Natural killer cell (primary cell): ENCODE measurements at places on chromosomes 1 and 21. TPM values are rescaled to one million over a fixed set of nuclear protein-coding genes. Genes with fewer than 3 reads are reported as not detected.

DNA sequence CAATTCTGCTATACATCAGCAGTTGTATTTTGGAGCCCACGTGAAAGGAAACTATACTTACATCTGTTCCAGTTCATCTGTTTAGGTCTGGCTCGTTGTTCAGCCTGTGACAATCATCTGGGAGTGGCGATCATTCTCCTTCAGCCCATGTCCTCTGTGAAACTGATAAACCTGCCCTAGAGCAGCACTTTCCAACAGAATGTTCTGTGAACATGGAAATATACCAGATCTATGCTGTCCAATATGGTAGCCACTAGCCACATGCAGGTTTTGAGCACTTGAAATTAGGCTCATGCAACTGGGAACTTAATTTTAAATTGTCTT, 24.5 kb upstream of the COQ8A start:
- H3K4me3 ChIP-seq: no peak overlapping the region
- no peaks in the 10 kb centered on the region for H3K4me1 ChIP-seq
- DNase-seq: no peak

GRCh38 chr21:15079269-15079668, 14.5 kb upstream of the NRIP1 start:
- H3K27ac ChIP-seq: no peak overlapping the region
- H3K4me1 ChIP-seq: no peaks in the 10 kb centered on the region
- DNase-seq: no peak
- H3K27me3 ChIP-seq: no peaks in the 10 kb centered on the region
- no peaks in the 10 kb centered on the region for H3K36me3 ChIP-seq

DNA sequence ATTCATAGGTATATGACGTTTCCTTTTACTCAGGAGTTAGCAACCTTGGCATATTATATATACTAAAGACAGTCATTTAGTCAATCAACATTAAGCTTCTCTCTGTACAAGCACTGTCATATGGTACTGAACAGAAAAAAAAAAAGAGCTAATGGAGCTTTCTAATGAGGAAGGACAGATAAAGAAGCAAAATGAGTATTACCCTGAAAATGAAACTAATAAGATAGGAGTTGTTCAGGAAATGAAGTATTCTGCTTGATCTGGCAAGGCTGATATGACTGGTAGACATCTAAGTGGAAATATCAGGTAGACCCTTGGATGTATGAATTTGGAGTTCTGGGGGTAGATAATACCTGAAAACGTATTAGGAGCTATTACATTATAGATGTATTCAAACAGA, 4.3 kb upstream of the IKBKE start:
- no peaks in the 10 kb centered on the region for H3K27me3 ChIP-seq
- no peaks in the 10 kb centered on the region for H3K36me3 ChIP-seq
- no peak overlapping the region for H3K4me3 ChIP-seq
- H3K27ac ChIP-seq: no peak overlapping the region
- H3K4me1 ChIP-seq: peaks cover 37% of the 10 kb centered on the region

DNA sequence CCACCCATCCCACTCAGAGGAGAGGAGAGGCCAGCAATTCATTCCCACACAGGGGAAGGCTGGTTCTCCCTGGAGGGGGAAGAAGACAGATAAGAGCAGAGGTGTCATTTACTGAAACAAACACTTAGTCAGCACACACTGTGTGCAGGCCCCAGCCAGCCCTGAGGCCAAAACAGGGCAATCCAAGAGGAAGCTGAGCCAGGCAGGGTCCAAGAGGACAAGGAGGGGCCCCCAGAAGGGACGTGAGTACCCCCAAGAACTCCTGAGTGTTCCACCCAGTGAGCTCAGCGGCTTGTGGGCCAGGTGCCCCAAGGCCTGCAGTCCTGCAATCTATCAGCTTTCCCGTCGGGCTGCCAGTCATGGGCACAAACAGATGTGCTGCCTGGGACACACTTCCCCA, 15.8 kb downstream of the ADGRB2 start:
- no peaks in the 10 kb centered on the region for H3K36me3 ChIP-seq
- H3K4me1 ChIP-seq: peaks cover 85% of the 10 kb centered on the region
- no peak overlapping the region for H3K4me3 ChIP-seq
- H3K27me3 ChIP-seq: no peaks in the 10 kb centered on the region
- no peak for DNase-seq

- DNase-seq: no peak
- peaks cover 15% of the 10 kb centered on the region for H3K4me1 ChIP-seq
- H3K4me3 ChIP-seq: no peak overlapping the region
- H3K27me3 ChIP-seq: peaks cover 16% of the 10 kb centered on the region
- no peaks in the 10 kb centered on the region for H3K36me3 ChIP-seq
These were observed 23.0 kb downstream of the KIAA2013 start for GRCh38 chr1:11903210-11903609.

GRCh38 chr1:232184561-232185530, 445.1 kb downstream of the SIPA1L2 start:
- H3K4me3 ChIP-seq: no peak overlapping the region
- no peaks in the 10 kb centered on the region for H3K27me3 ChIP-seq
- no peaks in the 10 kb centered on the region for H3K4me1 ChIP-seq
- no peaks in the 10 kb centered on the region for H3K36me3 ChIP-seq
- H3K27ac ChIP-seq: no peak overlapping the region
- no peak for DNase-seq

DNA sequence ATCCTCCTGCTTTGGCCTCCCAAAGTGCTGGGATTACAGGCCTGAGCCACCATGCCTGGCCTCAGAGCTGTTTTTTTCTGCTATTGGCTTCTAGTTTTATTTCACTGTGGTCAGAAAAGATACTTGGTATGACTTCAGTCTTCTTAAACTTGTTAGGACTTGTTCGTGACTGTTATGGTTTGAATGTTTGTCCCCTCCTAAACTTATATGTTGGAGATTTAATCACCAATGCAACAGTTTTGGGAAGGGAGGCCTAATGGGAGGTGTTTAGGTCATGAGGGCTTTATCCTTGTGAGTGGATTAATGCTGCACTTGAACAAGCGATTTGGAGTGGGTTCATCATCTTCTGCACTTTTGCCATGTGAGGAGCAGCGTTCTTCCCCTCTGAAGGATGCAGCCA, 24.5 kb upstream of the SOD1 start:
- H3K27ac ChIP-seq: no peak overlapping the region
- no peak overlapping the region for H3K4me3 ChIP-seq
- DNase-seq: no peak
- no peaks in the 10 kb centered on the region for H3K36me3 ChIP-seq
- no peaks in the 10 kb centered on the region for H3K4me1 ChIP-seq

GRCh38 chr1:54795356-54795665, 5.8 kb downstream of the TTC22 start:
- DNase-seq: no peak
- H3K27me3 ChIP-seq: no peaks in the 10 kb centered on the region
- no peak overlapping the region for H3K27ac ChIP-seq

The EEIG2 gene
- 23.9 TPM for total RNA-seq

- no peaks in the 10 kb centered on the region for H3K27me3 ChIP-seq
- no peaks in the 10 kb centered on the region for H3K4me1 ChIP-seq
- no peaks in the 10 kb centered on the region for H3K36me3 ChIP-seq
- no peak for DNase-seq
These were observed 64.2 kb downstream of the PLXNA2 start for GRCh38 chr1:208179961-208180409.

GRCh38 chr1:247646867-247647266, 32.7 kb downstream of the OR13G1 start:
- no peaks in the 10 kb centered on the region for H3K27me3 ChIP-seq
- H3K36me3 ChIP-seq: no peaks in the 10 kb centered on the region
- DNase-seq: no peak
- H3K4me3 ChIP-seq: no peak overlapping the region
- H3K27ac ChIP-seq: no peak overlapping the region

The AMY1A gene
- not detected for total RNA-seq

DNA sequence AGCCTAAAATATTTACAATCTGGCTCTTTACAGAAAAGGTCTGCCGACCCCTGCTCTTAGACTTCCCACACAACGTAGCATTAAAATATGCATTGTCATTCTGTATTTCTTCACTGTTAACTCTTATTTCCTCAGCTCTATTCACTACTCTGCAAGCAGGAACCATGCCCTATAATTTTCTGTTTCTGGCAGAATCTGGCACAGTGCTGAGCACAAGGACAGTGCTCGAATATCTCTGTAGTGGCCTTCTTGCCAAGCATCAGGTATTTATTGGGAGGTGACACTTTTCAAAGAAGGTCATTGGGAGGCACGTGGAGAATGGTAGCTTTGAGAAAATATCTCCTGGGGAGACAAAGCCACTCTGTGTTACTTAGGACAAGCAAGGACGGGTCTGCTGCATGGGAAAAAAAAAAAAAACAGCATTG, 77.9 kb downstream of the PSMG1 start:
- H3K4me1 ChIP-seq: peaks cover 6% of the 10 kb centered on the region
- H3K27me3 ChIP-seq: no peaks in the 10 kb centered on the region
- H3K27ac ChIP-seq: no peak overlapping the region
- no peaks in the 10 kb centered on the region for H3K36me3 ChIP-seq

DNA sequence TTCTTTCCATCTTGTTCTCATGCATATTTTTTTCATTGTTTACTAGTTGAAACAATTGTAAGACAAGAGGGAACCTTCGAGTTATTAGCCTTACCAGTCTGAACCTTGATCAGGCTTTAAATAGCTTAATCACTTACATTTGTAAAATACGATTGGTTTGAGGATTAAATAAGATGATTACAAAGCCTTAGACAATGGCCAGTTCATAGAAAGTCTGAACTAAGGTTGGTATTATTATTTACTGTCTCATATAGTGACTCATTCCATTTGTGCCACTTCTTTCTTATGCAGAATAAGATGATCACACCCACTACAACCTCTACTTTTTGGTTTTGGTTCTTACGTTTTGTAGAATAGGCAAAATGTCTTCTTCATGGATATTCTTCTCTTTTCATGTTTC, 94.1 kb downstream of the RPE65 start:
- no peak overlapping the region for H3K4me3 ChIP-seq
- no peak overlapping the region for H3K27ac ChIP-seq
- H3K36me3 ChIP-seq: no peaks in the 10 kb centered on the region
- no peak for DNase-seq
- H3K4me1 ChIP-seq: no peaks in the 10 kb centered on the region
- H3K27me3 ChIP-seq: no peaks in the 10 kb centered on the region

DNA sequence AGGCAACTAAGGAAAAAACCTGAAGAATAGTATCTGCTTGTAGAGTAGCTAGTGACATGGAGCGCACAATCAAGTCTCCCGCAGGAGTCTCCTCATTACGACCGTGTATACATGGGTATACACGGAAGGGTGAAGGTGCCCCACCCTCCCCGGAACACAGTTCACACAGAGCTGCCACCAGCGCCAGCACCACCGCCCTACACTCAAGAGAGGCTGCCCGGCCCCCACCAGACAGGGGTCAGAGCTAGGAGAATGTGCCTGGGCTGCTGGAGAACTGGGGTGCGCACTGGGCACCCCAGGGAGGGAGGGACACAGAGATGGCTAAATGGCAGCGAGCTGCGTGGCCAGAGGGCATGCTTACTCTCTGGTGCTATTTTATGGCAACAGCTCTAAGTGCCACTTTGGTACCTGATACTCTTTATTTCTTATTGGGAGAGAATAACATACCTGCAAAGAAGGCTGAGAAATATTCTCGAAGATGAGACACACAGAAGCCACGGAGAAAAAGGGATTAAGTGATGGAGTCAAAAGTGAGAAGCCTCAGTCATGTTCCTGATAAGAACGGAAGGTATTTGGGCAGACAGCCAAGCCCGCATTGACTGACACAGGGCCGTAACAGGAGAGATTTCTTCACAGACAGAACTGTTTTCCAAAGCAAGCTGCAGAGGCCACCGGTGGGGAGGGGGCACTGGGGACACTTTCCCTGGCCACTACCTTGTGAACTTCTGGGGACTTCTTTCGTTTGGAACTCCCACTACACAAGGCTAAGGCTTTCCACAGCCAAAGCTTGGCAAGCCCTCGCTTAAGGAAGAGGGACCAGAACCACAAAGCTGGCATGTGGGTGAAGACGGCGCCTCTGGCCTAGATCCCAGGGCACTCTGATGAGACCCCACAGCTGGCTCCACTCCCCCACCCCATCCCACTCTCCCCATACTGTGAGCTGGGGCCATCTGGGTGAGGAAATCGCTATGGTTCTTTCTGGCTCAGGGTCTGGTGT, 108.0 kb downstream of the PGBD5 start:
- no peak overlapping the region for H3K4me3 ChIP-seq
- no peaks in the 10 kb centered on the region for H3K27me3 ChIP-seq
- no peaks in the 10 kb centered on the region for H3K4me1 ChIP-seq
- H3K27ac ChIP-seq: no peak overlapping the region
- no peaks in the 10 kb centered on the region for H3K36me3 ChIP-seq

The VHLL gene
- total RNA-seq: 0.42 TPM

GRCh38 chr1:230112131-230112701, 45.2 kb downstream of the GALNT2 start:
- H3K36me3 ChIP-seq: peaks cover 3% of the 10 kb centered on the region
- no peaks in the 10 kb centered on the region for H3K27me3 ChIP-seq
- no peak overlapping the region for H3K27ac ChIP-seq
- H3K4me1 ChIP-seq: peaks cover 12% of the 10 kb centered on the region

DNA sequence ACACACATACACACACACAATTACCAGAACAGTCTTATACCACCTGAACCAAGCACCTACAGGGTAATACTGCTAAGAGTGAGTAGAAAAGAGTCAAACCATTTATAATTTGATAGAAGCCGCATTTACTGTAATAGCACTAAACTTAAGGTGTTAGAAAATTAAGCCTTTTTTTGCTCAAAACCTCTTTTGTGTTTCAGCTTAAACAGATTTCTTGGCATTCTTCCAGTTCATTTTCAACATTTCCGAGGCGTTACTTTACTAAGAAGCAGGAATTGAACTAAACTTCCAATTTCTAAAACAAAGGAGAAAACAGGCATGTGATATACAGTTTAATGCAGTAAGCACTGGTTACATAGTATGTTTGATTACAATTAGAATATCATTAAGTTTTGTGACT, 387.2 kb downstream of the NCAM2 start:
- no peak for DNase-seq
- H3K4me3 ChIP-seq: no peak overlapping the region
- H3K27ac ChIP-seq: no peak overlapping the region
- H3K4me1 ChIP-seq: no peaks in the 10 kb centered on the region
- H3K36me3 ChIP-seq: no peaks in the 10 kb centered on the region
- no peaks in the 10 kb centered on the region for H3K27me3 ChIP-seq

DNA sequence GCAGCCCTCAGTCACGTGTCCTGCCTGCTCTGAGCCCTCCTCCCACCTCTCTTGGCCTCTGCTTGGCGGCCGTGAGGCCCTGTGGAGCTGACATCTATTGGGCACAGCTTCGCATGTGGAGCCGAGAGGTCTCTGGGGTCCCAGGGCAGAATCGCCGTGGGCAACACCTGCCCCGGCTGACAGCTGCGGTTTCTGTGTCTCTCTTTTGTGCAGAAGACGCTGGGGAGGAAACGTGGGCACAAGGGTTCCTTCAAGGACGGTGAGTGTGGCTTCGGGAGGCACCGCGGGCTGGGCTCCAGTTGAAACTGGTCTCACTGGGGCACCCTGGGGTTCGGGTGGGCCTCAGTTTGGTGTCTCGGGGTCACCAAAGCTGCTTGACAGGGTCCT, 11.5 kb downstream of the ARHGEF16 start:
- H3K27ac ChIP-seq: no peak overlapping the region
- no peak overlapping the region for H3K4me3 ChIP-seq
- no peak for DNase-seq
- H3K4me1 ChIP-seq: no peaks in the 10 kb centered on the region
- no peaks in the 10 kb centered on the region for H3K27me3 ChIP-seq
- no peaks in the 10 kb centered on the region for H3K36me3 ChIP-seq

- DNase-seq: peak; percentile 41
- peak overlapping the region; percentile 91 for H3K27ac ChIP-seq
- peaks cover 20% of the 10 kb centered on the region for H3K4me1 ChIP-seq
- H3K36me3 ChIP-seq: peaks cover 6% of the 10 kb centered on the region
These were observed 610 bp downstream of the SCYL3 start for GRCh38 chr1:169892927-169893644.

GRCh38 chr21:41037212-41037611, 130.7 kb upstream of the BACE2 start:
- no peaks in the 10 kb centered on the region for H3K36me3 ChIP-seq
- no peak overlapping the region for H3K4me3 ChIP-seq
- no peak overlapping the region for H3K27ac ChIP-seq
- H3K27me3 ChIP-seq: no peaks in the 10 kb centered on the region
